ENCODE measurements at places on chromosomes 1 and 21.

GRCh38 chr1:39224295-39224829 is 19.9 kb downstream of the MACF1 start:
- DNase-seq = no peak

DNA sequence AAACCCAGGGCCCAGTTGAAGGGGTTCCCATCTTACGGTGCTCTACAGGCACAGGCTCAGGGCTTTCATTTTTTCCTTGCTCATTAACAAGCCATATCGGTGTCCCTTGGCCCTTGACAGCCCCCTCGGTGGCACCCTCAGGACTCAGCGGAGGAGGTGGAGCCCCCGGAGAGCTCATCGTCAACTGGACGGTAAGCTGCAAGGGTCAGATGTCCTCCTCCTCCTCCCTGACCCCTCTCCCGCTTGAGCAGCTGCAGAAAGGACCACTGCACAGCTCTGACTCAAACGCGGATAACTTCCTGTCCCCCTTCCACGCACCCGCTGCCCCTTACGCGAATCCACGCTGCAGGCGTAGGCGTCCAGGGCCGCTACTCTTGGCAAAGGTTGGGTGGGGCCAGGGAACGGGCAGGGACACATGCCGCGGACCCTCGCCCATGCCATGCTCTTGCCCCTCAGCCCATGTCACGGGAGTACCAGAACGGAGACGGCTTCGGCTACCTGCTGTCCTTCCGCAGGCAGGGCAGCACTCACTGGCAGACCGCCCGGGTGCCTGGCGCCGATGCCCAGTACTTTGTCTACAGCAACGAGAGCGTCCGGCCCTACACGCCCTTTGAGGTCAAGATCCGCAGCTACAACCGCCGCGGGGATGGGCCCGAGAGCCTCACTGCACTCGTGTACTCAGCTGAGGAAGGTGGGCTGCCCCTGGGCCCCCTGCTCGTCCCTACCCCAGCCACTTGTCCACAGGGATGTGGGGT is 14.7 kb downstream of the TMEM81 start:
- DNase-seq = no peak

- no peak for DNase-seq
Observed at GRCh38 chr1:223352944-223353343, 11.0 kb downstream of the SUSD4 start.

DNA sequence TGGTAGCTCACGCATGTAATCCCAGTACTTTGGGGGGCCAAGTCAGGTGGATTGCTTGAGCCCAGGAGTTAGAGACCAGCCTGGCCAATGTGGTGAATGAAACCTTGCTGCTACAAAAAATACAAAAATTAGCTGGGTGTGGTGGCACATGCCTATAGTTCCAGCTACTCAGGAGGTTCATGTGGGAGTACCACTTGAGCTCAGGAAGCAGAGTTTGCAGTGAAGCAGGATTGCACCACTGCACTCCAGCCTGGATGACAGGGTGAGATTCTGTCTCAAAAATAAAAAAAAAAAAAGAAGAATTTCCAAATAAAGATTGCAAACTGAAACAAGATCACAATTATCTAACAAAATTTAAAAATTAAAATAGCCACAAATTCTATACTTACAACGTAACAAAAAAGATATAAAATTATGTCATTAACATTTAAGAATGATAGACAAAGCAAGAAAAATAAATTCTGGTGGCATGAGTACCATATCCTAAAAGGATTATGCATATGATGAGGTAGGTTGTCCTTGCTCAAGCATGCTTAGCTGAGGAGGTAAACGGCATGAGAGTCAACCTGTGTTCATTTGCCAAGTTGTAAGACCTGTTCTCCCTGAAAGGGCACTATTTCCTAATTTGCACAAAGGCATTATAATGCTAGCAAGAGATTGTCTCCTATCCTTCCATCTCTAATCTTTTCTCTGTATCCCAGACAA is 20.2 kb downstream of the IPP start:
- peak; percentile 29 for DNase-seq

- DNase-seq = no peak
Observed at GRCh38 chr1:83794384-83794783, 204.5 kb downstream of the TTLL7 start.

DNA sequence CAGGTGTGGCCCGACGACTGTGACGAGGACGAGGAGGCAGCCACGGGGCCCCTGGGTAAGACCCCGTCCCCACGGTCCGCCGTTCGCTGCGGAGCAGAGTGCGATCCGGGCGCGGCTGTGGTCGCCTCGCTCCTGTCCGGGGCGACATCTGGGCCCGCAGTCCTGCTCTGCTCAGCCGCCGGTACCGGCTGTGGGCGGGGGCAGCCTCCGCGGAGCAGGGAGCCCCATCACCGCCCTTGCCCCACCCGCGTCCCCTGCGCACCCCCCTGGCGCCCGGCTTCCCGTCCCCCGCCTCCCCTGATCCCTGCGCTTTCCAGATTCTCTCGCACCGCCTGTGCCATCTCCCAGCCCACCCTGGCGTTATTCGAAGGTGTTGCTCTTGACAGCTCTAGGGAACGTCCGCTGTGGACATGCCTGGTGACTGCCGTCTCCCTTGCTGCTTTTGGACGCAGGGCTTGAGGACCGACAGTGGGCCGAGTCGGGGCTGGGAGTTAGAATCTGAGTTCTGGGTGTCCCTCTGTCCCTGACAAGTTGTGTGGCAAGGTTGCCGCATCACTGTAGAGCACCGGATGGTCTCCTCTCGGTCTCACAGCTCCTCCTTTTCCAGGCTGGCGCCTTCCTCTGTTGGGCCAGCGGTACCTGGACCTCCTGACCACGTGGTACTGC is 596 bp downstream of the TOR3A start:
- peak; percentile 52 for DNase-seq
